ENCODE measurements at places on chromosomes 5 and 9. TPM values are rescaled to one million over a fixed set of nuclear protein-coding genes. Genes with fewer than 3 reads are reported as not detected.

KCNV2 gene
- not detected for total RNA-seq

MIGA2 gene
- 17.6 TPM for total RNA-seq

LHFPL2 gene
- total RNA-seq, result 19.3 TPM

GRCh38 chr5:78102500-78102899 lies 192.0 kb downstream of the AP3B1 start:
- H3K27me3 ChIP-seq, result no peaks in the 10 kb centered on the region
- no peak for DNase-seq
- no peak overlapping the region for H3K4me3 ChIP-seq
- H3K27ac ChIP-seq, result no peak overlapping the region
- H3K4me1 ChIP-seq, result peaks cover 4% of the 10 kb centered on the region

DNA sequence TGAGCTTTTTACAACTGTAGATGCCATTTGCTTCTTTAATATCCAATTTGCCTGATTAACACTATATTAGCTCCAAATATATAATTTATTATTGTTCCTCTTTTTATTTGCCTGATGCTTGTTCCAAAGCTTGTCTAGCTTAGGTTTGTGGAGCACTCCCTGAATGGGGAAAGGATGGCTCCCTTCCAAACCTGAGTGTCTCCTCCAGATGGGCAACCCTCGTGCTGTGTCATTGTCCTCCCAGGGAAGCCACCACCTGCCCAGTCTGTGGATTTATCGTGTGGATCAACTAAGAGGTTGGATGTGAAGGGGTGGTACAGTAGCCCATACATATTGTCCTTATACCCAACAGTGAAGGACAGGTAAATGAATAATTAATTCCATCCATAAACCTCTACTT lies 404.9 kb downstream of the CDK5RAP2 start:
- no peak overlapping the region for H3K4me3 ChIP-seq
- no peaks in the 10 kb centered on the region for H3K27me3 ChIP-seq
- H3K4me1 ChIP-seq, result no peaks in the 10 kb centered on the region
- H3K27ac ChIP-seq, result no peak overlapping the region
- no peak for DNase-seq

GRCh38 chr9:86350006-86350760 lies 4.0 kb downstream of the TUT7 start:
- peaks cover 40% of the 10 kb centered on the region for H3K36me3 ChIP-seq
- H3K27ac ChIP-seq, result no peak overlapping the region
- H3K4me3 ChIP-seq, result no peak overlapping the region
- DNase-seq, result no peak

GRCh38 chr9:120383999-120384924 lies 195.7 kb downstream of the CDK5RAP2 start:
- H3K36me3 ChIP-seq, result peaks cover 5% of the 10 kb centered on the region
- no peak for DNase-seq
- no peaks in the 10 kb centered on the region for H3K27me3 ChIP-seq
- no peak overlapping the region for H3K27ac ChIP-seq
- no peak overlapping the region for H3K4me3 ChIP-seq

Measured in SJSA1 (cell line).